OCI-M1 (cell line): ENCODE measurements at places on chromosomes 5 and 9.

DNA sequence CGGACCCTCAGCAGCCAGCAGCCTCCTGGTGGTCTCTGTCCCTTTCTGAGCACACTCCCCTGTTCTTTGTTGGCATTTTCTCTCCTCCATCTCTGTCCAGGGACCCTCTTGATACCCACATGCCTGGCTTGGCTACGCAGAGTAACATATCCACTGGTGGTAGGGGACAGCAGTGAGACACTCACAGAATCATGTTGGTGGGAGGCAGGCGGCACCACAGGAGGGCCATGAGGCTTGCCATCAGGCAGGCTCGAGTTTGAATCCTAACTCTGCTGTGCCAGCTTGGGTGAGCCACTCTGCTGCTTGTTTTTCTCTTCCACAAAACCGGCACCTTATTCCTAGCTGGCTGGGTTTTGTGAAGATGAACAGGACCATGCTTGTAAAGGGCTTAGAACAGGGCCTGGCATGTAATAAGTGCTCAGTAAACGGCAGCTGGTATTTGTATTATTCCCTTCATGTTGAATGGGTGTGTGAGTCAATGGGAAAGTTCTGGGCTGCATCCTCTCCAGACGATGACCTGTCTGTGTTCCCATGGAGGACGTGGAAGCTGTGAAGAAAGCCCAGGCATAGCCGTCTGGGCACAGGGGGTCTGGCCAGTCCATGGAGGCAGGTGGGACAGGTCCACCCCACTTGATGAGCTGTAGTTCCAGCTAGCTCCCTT lies 2.3 kb downstream of the COL27A1 start:
- DNase-seq, result no peak

DNA sequence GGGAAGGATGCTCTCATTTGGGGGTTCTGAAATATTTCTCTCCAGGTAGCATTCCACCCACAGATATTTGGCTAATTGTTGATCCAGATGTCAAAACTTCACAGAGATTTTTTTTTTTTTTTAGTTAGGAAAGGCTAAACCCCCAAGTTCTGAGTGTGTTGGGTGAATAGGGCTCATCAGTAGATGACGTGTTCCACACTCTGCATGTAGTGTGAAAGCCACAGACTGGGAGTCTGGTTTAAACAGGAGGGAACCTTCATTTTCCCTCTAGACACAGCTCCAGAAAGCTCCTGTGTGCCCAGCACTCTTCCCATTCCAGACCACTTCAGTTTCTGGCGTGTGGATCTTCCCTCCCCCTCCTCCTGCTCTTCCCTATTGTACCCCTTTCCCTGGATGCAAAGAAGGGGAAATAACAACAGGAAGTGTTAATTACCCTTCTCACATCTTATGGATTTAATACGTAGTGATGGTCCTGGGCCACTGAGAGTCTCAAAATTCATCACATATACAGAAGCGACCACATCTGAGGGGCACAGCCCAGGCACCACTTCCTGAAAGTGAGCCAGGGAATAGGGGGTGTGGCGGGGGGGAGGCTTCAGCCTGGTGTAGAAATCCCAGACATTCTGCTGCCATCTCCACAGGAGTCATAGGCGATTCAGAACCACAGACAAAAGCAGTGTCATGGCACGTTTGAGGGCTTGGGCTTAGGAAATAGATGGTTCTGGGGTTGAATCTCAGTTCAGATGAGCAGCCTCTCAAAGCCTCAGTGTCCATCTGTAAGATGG lies 65.1 kb downstream of the DAP start:
- no peak for DNase-seq

DNA sequence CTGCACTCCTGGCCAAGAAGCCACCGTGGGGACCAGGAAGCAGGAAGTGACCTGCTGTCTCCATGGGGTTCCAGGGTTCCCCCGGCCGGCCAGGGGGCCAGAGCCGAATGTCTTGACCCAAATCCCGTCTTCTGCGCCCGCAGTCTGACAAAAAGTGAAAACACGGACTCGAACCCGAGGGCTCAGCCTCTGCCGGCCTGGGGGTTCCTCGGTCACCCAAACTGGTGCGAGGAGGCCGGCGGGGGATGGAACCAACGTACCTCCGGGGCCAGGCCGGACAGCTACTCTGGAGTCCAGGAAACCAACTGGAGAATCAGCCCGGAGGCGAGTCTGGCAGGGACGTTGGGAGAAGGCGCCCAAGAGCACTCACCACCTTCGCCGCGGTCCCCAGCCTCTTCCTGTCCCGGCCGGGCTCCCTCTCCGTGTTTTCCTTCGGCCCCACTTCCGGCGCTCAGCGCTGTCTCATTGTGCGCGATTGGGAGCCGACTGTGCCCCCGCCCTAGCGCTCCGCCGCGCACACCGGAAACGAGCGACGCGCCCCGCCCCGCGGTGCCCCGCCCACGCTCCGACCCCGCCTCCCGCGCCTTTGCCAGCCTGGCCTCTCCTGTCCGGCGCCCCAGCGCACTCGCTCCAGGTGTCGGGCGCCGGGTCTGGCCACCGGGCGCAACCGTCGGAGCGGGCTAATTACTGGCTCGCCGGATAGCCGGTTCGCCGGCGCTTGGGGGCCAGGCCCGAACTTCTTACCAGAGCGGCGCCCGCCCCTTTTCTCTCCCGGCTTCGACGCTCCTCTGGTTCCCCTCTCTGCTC lies at the start of gene TUT7:
TSS of gene TUT7 (minus strand) at position 400 of the 807 bp plus-strand sequence. CDS start 1,211 bp downstream, outside the sequence.
- peak; percentile 97 for DNase-seq

- no peak for DNase-seq
Observed at GRCh38 chr5:130496215-130496614, 592.0 kb downstream of the CHSY3 start.

GRCh38 chr9:79880626-79881025 lies 308.9 kb downstream of the TLE4 start:
- peak; percentile 10 for DNase-seq

DNA sequence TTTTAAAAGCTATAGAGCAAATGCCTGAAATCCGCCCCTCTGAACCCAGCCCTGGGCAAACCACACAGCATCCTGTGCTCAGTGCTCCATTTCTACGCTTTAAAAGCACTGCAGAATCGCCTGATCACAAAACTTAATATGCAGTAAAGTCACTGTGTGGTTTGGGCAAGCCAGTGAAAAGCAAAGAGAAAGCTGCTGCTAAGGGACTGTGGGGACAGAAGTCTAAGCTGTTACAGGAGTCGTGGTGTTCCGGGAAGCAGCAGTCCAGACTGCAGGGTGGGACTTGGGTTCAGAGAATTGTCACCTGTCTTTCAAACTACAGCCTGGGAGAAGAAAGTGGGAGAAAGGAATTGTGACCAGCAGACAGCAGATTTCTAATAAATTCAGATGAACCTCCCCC lies 8.2 kb downstream of the RAPGEF1 start:
- no peak for DNase-seq

DNA sequence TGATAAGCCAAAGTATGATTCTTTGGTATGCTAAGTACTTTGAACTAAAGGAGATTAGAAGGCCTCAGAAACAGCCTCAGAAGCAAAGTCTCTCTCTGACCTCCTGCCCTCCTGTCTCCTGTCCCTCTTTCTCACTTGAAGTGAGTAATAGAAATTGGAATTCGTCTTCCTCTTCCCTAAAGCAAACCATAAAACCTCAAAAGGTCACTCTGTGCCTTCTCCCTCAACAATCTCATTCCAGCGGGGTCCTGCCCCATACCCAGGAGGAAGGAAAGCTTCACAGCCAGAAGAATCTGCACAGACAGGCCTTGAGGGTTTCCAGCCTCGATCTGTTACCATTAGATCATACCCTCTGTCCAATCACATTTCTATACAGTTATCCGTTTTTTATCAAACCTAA lies 87.8 kb downstream of the HAPLN1 start:
- no peak for DNase-seq

- DNase-seq, result no peak
Observed at GRCh38 chr5:151073280-151073679, 7.6 kb downstream of the TNIP1 start.

- DNase-seq, result peak; percentile 44
Observed at GRCh38 chr9:128689820-128690683, 1.0 kb downstream of the SET start.

DNA sequence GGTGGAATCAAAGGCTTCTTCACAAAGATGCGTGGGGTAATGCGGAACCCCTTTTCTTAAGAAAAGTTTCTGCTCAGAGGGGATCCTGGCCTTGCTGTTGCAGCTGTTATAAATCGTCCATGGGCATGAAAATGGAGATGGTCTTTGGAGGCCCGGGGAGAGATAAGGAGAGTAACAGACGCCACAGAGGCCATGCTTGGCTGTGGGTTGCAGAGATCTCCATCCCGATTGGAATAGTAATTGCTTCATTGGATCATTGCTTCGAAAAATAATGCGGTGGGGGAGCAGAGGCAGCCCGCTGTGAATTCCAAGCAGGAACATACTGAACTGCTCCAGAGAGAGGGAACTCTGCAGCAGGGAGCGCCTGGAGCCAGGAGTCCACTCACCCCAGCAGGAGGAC lies 55.5 kb downstream of the C5orf15 start:
- DNase-seq, result no peak

DNA sequence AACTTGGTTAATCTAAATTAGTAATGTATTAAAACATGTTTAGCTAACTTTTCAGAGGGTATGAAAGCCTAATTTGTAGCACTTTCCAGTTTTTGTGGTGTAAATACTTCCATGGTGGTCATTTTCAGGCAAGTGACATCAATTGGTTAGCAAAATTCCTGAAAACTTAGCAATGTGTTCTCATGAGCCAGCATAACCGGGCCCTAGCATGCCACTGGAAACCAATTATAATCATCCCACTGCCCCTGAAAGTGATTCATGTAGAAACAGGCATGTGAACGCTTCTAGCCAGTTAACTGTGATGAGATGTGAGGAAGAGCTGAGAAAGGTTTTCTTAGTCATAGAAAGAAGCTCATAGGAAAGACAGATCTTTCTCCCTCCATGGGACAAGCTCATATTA lies 417.2 kb downstream of the TLR4 start:
- no peak for DNase-seq

GRCh38 chr9:16125629-16126028 lies 572.8 kb downstream of the CCDC171 start:
- DNase-seq, result no peak

GRCh38 chr5:176776141-176776865 lies 34.1 kb upstream of the UNC5A start:
- no peak for DNase-seq

- DNase-seq, result peak; percentile 63
Observed at GRCh38 chr9:31140316-31140715, 1244.1 kb upstream of the ACO1 start.

DNA sequence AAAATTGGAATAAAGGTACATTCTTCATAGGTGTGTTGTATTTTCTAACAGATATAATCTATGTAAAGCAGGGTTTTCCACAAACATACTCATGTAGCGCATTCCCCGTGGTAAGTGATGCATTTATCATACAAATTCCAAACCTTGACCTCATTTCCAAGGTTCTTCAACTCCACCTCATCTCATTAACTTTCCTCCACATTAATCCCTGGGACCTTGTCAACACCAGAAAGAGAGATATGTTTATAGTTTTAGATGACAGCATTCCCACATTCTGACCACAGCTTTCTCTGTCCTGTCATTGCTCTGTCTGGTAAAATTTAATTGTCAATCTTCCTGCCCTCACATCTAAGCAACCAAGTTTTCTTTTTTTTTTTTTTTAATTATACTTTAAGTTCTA lies 415.1 kb downstream of the TMEM161B start:
- no peak for DNase-seq

- no peak for DNase-seq
Observed at GRCh38 chr5:42640835-42641234, 115.8 kb upstream of the CCDC152 start.

DNA sequence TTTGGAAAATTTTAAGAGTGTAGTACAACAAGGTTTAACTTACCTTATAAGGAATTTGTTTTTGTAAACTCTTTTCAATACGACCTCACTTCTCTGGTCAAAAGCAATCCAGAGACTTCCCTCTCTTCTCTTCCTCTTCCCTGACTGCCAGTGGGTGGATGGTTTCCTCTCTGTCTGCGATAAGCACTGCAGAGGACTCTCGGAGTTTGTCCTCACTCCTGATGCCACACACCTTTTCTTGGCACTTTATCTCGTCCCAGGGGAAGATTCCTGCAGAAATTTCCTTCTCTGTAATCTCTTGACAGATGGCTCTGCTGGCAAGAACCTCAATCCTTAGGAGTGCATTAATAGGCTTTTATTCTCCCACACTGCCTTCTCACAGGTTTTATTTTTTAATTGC lies 641.6 kb downstream of the NR2F1-AS1 start:
- peak; percentile 43 for DNase-seq

- no peak for DNase-seq
Observed at GRCh38 chr5:40587376-40587775, 92.3 kb upstream of the PTGER4 start.

- peak; percentile 83 for DNase-seq
Observed at GRCh38 chr5:141512390-141512910, 23.6 kb downstream of the PCDHGC5 start.

DNA sequence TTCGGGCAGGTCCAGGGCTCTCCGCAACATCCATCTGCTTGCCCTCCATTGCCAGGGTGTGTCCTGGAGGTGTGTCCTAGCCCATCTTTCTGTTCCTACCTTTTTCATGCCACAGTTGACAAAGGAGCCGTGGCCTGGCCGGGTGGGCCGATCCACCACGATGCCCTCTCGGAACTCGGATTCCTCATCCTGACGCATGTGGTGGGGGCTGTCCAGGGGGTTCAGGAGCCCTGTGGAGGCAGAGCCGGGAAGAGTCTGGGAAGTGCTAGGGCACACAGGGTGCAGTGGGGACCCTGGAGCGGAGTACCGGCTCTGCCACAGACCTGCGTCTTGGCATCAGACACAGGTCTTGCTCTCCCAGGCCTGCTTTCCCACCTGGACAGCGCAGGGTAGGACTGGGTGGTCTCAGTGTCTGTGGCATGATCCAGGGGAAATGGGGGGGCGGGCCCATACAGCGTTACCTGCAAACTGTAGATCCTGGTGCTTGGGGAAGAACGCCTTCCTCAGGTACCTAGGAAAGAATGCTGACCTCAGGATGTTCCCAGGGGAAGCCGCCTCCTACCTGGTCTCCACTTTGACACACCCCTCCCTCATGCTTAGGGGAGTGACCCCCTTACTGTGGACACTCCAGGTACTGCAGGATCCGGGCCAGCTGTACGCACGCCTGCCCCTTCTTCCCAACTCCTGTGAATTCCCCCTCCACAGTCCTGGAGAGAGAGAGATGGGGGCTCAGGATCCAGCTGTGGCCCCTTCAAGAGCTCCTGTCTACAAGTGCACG lies 3.5 kb downstream of the SPOUT1 start:
- DNase-seq, result no peak

GRCh38 chr9:16811987-16812685 lies 58.3 kb downstream of the BNC2 start:
- no peak for DNase-seq

GRCh38 chr9:119009249-119009648 lies 360.0 kb downstream of the BRINP1 start:
- DNase-seq, result peak; percentile 35
